ENCODE measurements at places on chromosomes 3 and 15.

GRCh38 chr15:60413231-60413824 is 15.5 kb upstream of the ANXA2 start:
- DNase-seq: no peak

GRCh38 chr3:133944181-133944580 is 48.5 kb upstream of the RAB6B start:
- no peak for DNase-seq

DNA sequence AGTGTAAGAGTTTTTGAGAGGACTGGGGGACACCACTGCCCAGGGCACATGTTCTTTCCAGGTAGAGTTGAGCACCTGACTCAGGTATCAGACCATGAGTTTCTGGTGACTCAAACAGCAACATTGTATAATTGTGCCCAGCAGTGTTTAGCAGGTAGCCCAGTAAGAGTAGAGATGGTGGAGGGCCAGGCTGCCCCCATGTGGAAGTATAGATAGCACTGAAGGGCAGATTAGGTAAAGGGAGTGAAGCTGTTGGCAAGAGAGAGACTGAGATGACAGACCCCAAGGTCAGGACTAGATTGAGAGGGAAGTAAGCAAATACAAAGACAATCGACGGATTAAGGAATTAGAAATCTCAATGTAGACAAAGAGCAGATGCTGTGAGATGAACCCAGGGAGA is 74.6 kb downstream of the TRIM42 start:
- DNase-seq: no peak

DNA sequence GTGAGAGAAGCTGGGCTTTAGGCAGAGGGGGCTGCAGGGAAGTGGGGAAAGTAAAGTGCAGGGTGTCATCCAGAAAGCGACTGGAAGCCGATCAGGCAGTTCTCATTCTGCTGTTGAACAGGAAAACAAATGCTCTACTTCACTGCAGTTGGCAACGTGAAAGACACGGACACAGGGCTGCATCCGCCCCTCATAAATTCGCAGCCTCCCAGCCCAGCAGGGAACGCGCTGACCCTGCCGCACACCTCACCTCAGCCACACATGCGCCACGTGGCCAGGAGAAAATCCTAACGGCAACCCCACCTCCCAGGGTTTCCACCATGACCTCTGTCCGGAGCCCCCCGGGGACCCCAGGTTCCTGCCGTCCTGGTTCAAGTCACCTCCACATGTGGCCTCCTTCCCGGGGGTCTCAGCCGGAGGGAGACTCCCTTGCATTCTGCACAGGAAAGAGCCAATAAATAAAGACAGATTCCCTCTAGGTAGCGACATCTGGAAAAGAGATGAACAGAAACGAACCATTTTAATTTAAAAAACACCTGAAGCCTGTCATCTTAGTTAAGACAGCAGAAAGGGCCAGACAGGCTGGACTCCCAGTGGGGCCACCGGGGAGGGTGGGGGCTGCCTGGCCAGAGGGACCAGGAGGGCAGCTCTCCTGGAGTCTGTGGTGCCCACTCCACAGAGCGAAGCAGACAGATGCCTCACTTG is 118.7 kb downstream of the TMEM266 start:
- DNase-seq: no peak

DNA sequence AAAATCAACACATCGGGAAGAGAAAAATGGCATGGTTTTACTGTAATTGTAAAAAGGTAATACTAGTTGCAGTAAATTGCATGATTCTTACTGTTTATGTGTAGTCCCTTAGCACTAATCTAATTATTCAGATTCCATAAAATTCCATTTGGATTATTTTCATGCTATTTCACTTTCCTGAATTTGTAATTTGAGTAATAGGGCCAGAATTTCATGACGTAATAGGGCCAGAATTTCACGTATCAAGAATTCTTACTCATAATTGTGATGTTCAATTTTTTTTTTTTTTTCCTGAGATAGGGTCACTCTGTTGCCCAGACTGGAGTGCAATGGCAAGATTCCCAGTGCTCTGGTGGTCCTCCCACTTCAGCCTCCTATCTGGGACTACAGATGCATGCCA is 2.9 kb upstream of the U2SURP start:
- no peak for DNase-seq

DNA sequence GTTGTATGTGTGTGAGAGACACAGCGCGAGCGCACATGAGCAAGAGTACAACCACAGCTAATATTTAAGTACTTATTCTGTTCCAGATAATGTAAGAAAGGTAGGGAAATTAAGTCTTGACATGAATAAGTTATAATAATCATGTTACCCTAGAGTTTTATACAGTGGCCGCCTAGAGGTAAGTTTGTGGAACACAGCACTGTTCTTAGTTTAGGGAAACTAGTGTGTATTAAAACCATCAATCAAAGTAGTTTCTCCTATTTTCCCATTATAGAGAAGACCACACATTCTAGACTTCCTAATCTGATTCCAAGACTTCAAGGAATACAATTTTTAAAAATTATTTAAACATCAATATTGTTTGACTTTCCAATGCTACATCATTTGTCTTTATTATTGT is 9.5 kb downstream of the ALDH1A2 start:
- no peak for DNase-seq

DNA sequence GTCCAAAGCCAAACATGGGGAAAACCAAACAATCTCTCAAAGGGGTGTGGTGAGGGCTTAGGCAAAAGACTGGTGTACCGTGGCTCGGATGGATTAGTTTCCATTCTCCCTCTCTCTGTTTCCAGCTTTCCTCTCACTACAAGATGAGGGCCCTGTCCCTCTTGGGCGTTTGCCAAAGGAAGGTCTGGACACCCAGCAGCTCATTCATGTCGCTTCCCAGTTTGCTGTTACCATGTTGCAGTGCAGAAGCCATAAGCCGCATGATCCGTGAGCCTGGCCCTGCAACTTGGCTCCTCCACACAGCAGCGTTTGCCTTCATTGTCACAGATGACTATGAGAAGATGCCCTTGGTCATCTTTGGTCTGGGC is 92.2 kb downstream of the APBA2 start:
- no peak for DNase-seq

- DNase-seq: no peak
Observed at GRCh38 chr3:38067508-38068233, 28.7 kb downstream of the DLEC1 start.

GRCh38 chr15:25689592-25689991 is 173.5 kb downstream of the ATP10A start:
- no peak for DNase-seq

GRCh38 chr15:92391640-92392039 is 2.0 kb upstream of the ST8SIA2 start:
- no peak for DNase-seq

DNA sequence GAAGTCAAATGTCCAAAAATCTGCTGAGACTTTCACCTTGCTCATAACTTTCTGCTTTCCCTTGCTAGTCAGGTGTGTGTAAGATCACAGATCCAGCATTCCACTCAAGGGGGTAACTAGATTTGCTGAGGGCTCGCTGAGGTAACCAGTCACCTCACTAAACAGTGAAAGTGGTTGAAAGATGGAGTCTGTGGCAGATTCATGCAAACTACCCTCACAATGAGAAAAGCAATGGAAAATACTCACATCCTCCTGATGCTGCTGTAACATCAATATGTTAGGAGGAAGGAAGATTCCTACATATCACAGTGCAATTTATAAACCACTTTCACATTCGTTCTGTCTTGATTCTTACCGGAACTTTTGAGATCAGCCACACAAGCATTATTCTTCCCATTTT is 174.3 kb upstream of the BCL6 start:
- no peak for DNase-seq

- no peak for DNase-seq
Observed at GRCh38 chr15:45637552-45638033, 2.8 kb downstream of the SQOR start.

GRCh38 chr3:39850716-39851032 is 41.3 kb downstream of the MYRIP start:
- DNase-seq: no peak

- DNase-seq: peak; percentile 4
Observed at GRCh38 chr3:105866656-105867653, 1.9 kb downstream of the CBLB start.

- DNase-seq: no peak
Observed at GRCh38 chr15:88178631-88179030, 77.9 kb downstream of the NTRK3 start.

DNA sequence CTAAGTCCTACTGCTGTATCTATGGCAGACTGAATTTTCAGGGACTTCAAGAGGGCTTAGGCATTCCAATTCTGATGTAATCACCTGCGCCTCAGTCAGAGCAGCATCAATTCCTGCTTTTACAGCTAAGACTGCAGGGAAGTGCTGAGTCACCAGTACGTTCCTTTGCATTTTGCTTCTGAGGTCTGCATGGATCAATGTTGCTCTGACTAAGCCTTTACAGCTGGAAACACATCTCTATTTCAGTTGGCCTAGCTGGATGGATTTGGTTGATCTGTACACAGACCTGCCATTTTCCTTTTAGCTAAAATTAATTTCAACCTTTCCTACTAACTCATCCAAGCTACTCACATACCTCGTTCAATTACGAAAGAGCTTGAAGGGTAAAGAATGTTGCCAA is 51.3 kb downstream of the ETV5 start:
- no peak for DNase-seq

DNA sequence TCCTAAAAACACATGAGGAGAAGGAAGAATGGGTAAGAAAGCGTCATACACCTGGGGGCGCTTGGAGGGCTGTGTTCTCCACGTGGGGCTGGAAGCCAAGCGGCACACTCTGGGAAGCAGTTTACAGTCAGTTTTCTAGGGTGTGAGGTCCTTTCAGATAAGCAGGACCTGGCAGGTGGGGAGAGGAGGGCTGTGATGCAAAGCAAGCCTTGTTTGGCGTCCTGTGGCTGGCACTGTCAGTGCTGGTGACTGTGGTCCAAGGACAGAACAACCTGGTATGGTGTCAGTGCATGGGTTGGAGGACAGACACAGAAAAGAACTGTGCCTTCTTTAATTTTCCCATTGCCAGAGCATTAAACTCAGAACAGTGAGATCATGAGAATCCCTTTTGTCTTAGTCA is 260.7 kb upstream of the NR2E3 start:
- no peak for DNase-seq

GRCh38 chr3:1179146-1179545 is 86.3 kb downstream of the CNTN6 start:
- no peak for DNase-seq

- no peak for DNase-seq
Observed at GRCh38 chr3:7760718-7761117, 740.9 kb upstream of the LMCD1 start.

- DNase-seq: no peak
Observed at GRCh38 chr3:127034195-127034989, 51.5 kb downstream of the PLXNA1 start.

GRCh38 chr15:89645680-89646079 is 9.6 kb downstream of the KIF7 start:
- no peak for DNase-seq
